ENCODE measurements at places on chromosomes 2 and 18. TPM values are rescaled to one million over a fixed set of nuclear protein-coding genes. Genes with fewer than 3 reads are reported as not detected.

IL36G gene
- total RNA-seq, result not detected

CNTNAP5 gene
- total RNA-seq, result not detected

USP14 gene
- 23.2 TPM for total RNA-seq

PHOSPHO2 gene
- 1.3 TPM for total RNA-seq

WNT6 gene
- total RNA-seq, result not detected

ANO7 gene
- 0.22 TPM for total RNA-seq

DLX2 gene
- 0.29 TPM for total RNA-seq

CTDP1 gene
- 29.5 TPM for total RNA-seq

DOK6 gene
- 0.66 TPM for total RNA-seq

C2orf72 gene
- not detected for total RNA-seq
